ENCODE measurements at places on chromosomes 2 and 18. TPM values are rescaled to one million over a fixed set of nuclear protein-coding genes. Genes with fewer than 3 reads are reported as not detected.

Gene EVX2
- not detected for polyA plus RNA-seq

Gene CYP26B1
- polyA plus RNA-seq, result 6.2 TPM

Gene SNORC
- 16.5 TPM for polyA plus RNA-seq

Gene LYPD1
- 0.87 TPM for polyA plus RNA-seq

- H3K4me3 ChIP-seq, result no peak overlapping the region
- H3K27ac ChIP-seq, result no peak overlapping the region
- no peaks in the 10 kb centered on the region for H3K27me3 ChIP-seq
- DNase-seq, result no peak
- H3K4me1 ChIP-seq, result no peaks in the 10 kb centered on the region
- no peaks in the 10 kb centered on the region for H3K36me3 ChIP-seq
Measured at GRCh38 chr2:55901322-55901721, 22.3 kb downstream of the EFEMP1 start.

- no peaks in the 10 kb centered on the region for H3K36me3 ChIP-seq
- peaks cover 3% of the 10 kb centered on the region for H3K4me1 ChIP-seq
- no peak overlapping the region for H3K27ac ChIP-seq
- H3K4me3 ChIP-seq, result no peak overlapping the region
Measured at GRCh38 chr2:101790416-101790815, 92.9 kb downstream of the MAP4K4 start.

- no peaks in the 10 kb centered on the region for H3K4me1 ChIP-seq
- no peak for DNase-seq
- H3K36me3 ChIP-seq, result no peaks in the 10 kb centered on the region
- H3K27me3 ChIP-seq, result no peaks in the 10 kb centered on the region
Measured at GRCh38 chr2:27897717-27898116, 7.2 kb downstream of the BABAM2 start.

- no peaks in the 10 kb centered on the region for H3K4me1 ChIP-seq
- no peaks in the 10 kb centered on the region for H3K36me3 ChIP-seq
- no peak overlapping the region for H3K4me3 ChIP-seq
Measured at GRCh38 chr2:29033172-29033571, 41.2 kb downstream of the PCARE start.

- DNase-seq, result no peak
- H3K4me1 ChIP-seq, result no peaks in the 10 kb centered on the region
- H3K4me3 ChIP-seq, result no peak overlapping the region
- H3K27ac ChIP-seq, result no peak overlapping the region
- peaks cover 6% of the 10 kb centered on the region for H3K36me3 ChIP-seq
- H3K27me3 ChIP-seq, result no peaks in the 10 kb centered on the region
Measured at GRCh38 chr2:24771061-24771460, 22.1 kb downstream of the PTRHD1 start.

- no peaks in the 10 kb centered on the region for H3K36me3 ChIP-seq
- H3K27ac ChIP-seq, result no peak overlapping the region
- H3K27me3 ChIP-seq, result no peaks in the 10 kb centered on the region
- no peak for DNase-seq
Measured at GRCh38 chr2:144325086-144325485, 194.8 kb downstream of the ZEB2 start.

GRCh38 chr18:8386669-8387380 is 222.4 kb upstream of the RAB12 start:
- H3K4me1 ChIP-seq, result no peaks in the 10 kb centered on the region
- H3K36me3 ChIP-seq, result peaks cover 3% of the 10 kb centered on the region
- H3K27me3 ChIP-seq, result no peaks in the 10 kb centered on the region
- H3K4me3 ChIP-seq, result no peak overlapping the region

DNA sequence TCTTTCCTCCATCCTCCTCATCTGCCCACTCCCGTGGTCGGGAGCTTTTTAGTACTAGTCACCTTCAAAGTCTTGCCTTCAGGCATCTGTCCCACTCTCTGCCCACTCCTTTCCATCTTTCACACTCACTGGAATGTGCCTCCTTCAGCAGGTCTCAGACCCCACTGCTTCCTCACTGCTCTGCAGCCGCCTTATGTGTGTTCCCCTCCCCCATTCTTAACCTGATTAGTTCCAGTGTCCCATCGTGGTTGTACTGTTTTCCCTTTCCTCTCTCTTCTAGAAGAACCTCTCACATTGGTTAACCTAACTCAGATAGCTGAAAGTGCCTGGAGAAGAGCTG is 3.0 kb downstream of the ARMC9 start:
- H3K4me3 ChIP-seq, result no peak overlapping the region
- DNase-seq, result no peak
- no peaks in the 10 kb centered on the region for H3K27me3 ChIP-seq
- peaks cover 8% of the 10 kb centered on the region for H3K4me1 ChIP-seq
- no peaks in the 10 kb centered on the region for H3K36me3 ChIP-seq
- H3K27ac ChIP-seq, result no peak overlapping the region

DNA sequence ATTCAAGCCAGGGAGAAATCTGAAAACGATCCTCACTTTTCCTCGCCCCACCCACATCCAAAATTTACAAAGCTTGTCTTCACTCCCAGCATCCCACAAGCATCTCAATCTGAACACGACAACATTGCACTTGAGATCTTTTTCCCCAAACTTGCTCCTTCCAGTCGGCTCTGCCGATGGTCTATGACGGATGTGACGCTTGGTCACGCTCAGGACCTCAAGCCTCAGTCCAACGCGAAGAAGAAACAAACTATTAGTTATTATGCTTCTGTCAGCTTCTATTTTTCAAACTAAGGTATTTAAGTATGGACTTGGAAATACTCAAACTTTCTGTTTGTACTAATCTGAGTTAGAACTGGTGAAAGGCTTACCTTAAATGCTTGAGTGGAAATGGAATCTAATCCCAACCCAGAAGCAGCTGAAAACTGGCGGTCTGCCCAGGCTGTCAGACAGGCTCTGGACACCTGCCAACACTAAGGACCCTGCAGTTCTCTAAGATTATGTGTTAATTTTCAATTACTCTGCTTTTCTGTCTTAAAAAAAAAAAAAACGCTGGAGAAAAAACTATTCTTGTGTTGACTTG is 132.1 kb upstream of the DNMT3A start:
- H3K4me3 ChIP-seq, result no peak overlapping the region
- no peaks in the 10 kb centered on the region for H3K27me3 ChIP-seq
- no peak overlapping the region for H3K27ac ChIP-seq
- peak; percentile 12 for DNase-seq
- no peaks in the 10 kb centered on the region for H3K4me1 ChIP-seq
- H3K36me3 ChIP-seq, result peaks cover 3% of the 10 kb centered on the region

DNA sequence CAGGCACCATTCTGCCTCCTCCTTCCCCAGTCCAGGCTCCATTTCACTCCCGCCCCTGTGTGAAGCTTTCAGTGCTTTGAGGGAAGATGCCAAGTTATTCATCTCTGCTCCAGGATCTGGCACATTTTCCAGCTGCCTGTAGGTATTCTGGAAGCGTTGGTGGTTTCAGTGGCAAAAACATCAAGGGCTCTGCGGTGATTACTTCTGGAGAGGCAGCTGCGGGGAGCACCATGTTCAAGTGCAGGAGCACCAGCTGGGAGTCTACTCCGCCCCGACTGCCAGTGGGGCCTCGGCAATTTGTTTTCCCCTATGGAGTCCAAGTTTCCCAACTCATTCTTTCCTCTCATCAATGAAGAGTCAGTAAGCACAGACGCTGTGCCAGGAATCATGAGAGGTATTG is 211.7 kb downstream of the CLIP4 start:
- no peaks in the 10 kb centered on the region for H3K36me3 ChIP-seq
- no peaks in the 10 kb centered on the region for H3K4me1 ChIP-seq
- no peaks in the 10 kb centered on the region for H3K27me3 ChIP-seq
- H3K27ac ChIP-seq, result no peak overlapping the region

All from small intestine (tissue), 16 donors.